ENCODE measurements at places on chromosomes 5 and 9.

DNA sequence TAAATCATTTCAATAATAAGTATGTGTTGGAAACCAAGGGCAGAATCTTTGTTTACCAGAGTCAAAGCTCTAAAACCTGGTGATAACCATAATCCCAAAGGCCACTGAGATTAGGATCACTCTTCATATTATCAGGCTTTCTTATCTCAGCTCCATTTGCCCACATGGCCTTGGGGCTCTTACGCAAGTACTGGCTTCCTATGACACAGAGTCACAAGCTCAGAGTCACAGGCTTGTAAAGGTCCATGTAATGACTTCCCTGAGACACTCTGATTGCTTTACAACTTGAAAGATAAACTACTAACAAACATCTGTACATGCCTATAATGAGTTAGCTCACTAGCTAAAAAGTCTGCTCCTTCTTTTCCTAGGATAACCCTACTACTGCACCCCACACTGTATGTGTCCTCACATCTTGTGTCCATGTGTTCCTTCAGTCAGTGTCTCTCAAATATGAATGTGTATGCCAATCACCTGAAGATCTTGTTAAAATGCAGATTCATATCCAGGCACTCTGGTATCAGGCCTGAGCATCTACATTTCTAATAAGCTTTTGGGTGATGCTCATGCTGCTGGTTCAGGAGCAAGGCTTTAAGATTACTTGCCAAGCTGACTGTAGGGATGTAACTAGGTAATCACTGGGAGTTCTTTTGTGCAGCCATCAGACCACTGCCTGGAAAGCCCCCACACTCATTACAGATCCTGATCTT is 28.4 kb downstream of the SEMA6A start:
- DNase-seq: no peak

DNA sequence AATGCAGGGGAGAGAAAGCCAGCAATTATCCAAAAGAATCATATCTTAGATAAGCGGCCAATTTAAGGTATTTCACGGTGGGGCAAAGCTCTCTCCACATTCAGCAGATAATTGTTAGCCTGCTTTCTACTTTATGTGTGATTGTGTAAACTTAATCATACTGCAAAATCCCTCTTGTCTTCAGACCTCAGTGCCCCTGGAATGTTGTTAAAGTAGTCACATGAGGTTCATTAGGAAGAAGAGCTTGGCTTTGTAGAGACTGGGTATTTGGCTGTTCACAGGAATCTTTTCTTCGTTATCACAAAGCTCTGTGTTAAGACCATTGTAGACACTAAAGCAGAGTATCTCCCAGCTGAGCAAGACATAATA is 127.0 kb downstream of the RFK start:
- DNase-seq: no peak

DNA sequence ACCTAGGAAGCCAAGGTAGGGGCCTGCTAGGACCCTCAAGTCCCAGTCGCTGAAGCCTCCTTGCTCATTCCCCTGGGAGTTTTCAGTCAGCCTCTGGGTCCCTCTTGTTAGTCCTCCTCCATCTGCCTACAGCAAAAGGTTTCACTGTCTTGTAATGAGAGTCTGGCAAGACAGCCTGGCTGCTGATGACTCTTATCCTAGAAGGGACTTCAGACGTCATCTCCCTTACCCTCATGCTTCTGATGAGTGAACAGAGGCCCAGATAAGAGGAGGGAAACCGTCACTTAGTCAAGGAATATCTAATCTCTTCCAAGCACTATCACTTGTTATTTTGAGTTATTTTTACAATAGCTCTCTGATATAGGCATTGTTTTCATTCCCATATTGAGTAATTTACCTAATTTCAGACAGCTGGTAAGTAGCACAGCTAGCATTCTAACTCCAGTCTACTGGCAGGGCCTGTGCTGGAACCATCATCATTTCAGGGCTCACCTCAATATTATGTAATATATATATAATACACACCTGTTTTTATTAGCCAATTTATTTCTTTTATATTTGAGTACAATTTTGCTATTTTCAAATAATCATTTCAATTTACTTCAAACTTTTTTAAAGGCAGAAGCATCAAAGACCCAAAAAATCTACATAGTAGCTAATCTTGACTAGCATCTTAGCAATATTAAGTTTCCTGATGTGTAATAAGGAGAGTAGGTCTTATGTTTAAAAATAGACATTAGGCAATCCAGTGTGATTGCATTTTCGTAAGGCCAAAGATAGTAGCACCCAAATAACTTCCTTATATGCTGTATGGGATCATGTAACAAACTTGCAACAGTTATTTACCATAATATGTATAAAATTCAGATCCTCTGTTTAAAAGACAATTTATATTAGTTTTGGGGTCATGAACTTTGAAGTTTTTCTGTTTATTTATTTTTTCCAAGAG is 7.9 kb downstream of the CMYA5 start:
- no peak for DNase-seq

- DNase-seq: no peak
Measured at GRCh38 chr5:78809444-78809843, 160.9 kb upstream of the LHFPL2 start.

DNA sequence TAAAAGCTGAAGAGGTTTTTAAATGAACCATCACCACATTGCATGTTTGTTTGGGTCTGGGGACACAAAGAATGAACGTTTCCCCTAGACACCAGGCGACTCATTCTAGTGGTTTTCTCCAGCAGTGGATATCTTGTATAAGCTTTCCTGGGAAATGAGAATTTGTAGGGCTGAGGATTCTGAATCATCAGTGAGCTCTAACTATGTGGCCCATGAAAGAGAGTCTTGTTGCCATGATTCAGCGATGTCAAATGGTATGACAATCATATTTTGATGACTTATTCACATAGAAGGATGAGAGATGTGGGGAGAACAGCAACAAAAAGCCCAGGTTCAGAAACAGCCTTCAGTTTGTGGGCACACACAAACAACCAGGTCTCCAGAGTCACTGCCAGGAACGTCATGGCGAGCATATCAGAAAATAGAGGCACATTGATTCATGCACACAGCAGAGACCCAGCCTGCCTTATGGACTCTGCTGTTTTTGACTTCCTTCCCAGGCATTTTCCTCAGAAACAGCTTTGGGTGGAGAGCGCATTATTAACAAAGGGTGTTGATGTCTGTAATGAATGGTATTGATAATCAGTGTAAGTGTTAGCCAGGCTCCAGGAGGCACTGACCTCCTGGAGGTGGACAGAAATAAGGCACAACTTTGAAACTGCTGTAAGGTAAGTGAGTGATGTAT is 13.3 kb downstream of the ZNF474 start:
- DNase-seq: no peak

GRCh38 chr5:95786821-95787418 is 35.6 kb downstream of the GLRX start:
- DNase-seq: no peak

DNA sequence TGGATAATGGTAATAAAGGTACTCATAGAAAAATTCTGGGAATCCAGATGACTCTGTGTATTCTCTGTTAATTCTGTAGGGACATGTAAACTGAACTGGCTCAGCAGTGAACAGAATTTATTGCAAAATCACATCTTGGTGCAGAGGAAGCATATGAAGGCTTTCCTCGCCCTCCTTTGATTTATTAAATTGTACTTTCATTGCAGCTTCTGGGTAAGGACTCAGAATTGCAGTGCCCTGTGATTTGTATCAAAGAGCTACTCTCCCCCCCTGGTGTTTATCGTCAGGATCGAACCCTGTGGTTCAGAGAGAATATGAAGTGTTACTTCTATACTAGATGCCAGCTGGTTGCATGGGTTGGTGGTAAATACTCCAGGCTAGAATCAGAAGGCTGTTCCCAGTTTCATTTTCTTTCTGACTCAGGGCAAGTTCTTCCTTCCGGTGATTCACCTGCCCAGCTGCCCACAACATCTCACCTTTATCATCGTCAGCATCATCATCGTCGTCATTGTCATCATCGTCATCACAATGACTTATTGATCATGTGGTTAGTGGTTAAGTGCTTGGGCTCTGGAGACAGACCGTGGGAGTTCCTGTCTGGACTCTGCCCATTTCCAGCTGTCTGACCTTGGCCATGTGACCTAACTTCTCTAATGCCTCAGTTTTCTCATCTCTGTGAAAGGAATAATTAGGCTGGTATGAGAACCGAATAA is 238.8 kb downstream of the ARHGAP26 start:
- no peak for DNase-seq

DNA sequence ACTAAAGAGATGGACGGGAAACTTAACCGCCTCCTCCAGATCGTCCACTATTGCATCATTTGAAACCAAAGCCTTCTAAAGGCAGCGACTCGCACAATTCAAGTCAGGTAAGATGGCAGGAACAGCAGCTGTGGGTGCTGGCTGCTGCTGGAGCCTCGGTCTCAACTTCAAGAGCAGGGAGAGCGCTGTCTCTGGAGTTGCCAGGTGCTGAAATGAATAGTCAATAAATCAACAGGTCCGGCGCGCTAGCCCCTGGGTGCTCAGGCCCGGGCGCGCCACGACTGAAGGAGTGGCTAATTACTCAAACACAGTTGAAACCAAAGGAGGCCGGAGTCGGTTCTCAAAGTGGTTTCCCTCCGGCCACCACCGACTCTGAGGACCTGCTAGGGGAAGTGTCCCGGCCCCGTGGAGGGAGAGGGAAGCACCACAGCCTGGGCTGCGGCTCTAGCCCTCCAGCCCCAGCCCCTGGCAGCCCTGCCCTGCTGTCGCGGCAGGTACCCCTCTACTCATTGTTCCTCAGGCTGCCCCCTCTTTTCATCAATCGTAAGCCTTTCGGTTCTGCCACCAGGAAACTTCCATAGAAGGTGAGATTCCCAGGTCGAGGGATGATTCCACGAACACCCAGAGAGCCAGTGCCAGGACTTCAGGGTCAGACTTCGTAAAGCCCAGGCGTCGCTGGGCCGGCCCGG is 804 bp downstream of the TTC39B start:
- no peak for DNase-seq

- DNase-seq: no peak
Measured at GRCh38 chr5:164203581-164204225, 698.3 kb downstream of the MAT2B start.

DNA sequence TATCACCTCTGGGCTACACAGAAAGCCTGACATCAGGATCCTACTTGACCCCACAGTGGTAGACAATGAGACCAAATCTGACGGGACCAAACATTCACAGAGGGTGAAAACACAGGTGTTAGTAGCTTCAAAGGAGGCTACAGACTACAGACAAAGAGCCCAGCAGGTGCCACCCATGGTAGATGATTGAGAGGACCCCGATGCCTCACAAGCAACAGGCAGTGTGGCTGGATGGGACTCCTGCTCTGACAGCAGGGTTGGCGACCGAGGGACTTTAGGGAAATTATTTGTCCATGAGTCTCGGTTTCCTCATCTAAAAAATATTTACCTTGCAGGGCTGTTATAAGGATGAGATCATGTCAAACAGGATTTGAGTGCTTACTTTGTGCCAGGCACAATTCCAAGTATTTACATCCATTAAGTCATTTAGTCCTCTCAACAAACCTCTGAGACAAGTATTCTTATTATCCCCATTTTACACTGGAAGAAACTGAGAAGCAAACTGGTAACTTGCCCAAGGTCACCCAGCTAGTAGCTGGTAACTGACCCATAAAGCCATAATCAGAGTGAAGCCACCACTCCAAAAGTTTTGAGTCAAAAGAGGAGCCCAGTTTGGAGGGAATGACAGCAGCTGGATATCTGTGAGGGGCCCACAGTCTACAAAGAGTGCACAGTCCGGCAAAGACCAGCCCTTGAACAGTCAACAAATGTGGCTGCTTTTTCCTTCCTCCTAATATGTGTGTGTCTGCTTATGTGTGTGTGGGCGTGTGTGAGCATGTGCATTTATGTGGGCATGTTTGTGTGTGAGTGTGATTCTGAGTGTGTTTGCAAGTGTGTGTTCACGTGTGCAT is 502.0 kb downstream of the BNC2 start:
- no peak for DNase-seq

DNA sequence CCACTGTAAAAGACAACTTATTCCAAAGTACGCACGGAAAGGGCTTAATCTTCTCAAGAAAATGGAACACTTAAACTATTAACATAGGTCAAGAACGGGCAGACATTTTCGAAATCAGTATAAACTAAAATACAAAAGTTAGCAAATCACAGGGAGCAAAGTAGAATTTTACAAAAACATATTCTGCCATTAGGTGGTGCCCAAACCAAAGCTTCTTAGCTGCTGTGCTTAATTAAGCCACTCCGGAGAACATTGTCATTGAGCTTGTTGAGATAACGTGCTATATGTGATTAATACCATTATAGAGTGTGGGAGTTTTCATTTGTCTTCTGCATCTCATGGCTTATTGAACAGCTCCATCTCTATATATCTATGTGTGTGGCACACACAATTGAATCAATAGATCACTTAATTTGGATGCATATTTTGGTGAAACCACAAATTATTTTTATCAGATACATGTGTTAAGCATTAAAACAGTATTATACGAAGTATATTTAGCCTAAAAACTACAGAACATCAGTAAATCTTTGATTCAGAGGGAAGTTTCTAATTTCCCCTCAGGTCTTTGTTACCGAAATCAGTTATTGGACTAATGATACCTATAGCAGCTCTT is 23.4 kb downstream of the UBLCP1 start:
- peak; percentile 23 for DNase-seq

GRCh38 chr9:134155812-134156377 is 8.5 kb downstream of the RNU6ATAC start:
- DNase-seq: no peak

DNA sequence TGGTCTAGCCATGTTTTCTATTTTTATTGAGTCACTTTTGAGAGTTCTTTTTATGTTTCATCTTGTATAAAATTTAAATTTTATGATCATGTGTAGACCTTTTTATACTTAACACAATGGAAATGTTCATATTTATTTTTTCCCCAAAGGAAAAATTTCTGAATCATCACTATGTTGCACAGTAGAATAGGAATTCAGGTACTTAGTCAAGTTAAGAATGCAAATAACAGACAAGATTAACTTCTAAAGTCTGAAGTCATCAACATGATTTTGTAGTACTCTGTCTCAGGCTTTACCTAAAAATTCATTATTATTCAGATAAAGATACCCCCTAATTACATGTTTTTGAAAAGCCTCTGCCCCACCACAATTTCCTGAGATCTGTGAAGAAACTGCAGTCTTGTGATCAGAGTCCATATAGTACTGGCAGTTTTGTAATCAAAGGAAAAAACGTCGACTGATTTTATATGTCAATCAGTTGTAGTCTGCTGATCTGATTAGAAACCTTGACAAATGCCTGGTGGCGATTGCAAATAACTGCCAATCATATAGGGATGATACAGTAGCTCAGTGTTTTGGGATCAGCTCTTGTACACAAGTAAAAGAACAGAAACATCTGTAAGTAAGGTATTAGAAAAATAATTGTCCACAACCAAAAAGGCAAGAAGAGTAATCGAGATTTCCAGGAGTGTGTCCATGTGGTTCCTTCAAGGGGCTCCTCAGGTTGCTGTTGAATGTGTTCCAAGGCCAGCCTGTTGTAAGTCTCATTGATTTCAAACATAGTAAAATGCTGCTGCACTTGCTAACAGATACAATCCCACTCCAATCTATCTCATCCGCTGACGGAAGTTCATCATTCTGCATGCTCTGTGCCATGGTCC is 352.4 kb downstream of the ARRDC3 start:
- DNase-seq: no peak

DNA sequence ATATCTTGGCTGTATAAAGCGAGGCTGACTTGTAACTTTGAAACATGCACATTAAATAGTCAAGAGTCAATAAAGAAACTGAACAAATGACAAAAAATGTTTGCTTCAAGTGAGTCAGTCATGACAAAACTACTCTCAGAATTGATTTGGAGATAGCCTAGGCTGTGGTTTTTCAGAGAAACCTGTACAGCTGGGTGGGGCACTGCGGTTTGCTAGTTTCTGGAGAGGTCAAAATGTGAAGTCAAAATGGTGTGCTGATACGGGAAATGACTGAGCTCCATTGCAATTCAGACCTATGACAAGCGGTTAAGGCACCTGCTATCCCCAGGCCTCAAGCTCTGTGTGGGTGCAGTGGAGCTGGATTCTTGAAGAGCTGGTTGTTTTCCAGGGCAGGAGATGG is 10.3 kb upstream of the CD180 start:
- no peak for DNase-seq

Data from HAP-1 (cell line).